Activated CD4-positive, alpha-beta T cell treated with anti-CD3 and anti-CD28 coated beads, Interleukin-2, amount 50 U/mL, for 24 hours (primary cell): ENCODE measurements at places on chromosomes 2 and 18.

DNA sequence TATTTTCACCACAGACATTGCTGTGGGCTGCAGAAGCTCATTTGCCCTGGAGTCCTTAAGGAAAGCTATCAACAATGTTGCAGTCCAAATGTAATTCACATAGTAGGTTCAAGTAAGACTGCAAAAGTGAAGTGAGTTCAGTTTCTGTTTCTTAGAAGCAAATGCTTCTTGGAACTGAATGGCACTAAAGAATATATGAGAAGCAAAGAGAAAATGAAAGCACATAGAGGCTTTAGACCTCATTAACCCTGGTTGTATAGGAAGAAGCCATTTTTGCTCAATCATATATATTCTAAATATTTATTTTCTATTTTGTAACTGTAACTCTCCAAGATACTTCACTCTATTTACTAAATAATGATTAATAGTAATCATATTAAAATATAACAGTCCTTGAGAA lies 292.0 kb downstream of the ZNF804A start:
- DNase-seq = no peak

GRCh38 chr2:157059036-157059435 lies 198.5 kb upstream of the GALNT5 start:
- no peak for DNase-seq

DNA sequence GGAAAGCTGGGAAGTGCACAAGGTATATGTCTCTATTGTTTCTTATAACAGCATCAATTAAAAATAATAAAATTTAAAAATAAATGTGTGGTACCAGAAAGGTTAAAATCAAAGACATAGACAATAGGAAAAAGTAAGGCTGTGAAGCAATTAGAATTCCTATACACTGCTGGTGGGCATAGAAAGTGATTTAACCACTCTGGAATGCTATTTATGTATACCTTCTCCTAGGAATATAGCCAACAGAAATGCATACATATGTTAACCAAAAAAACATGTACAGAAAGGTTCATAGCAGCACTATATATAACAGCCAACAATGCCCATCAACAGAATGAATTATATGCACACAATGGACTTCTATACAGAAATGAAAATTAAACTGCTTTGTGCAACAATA lies 43.0 kb downstream of the WDSUB1 start:
- DNase-seq = no peak

DNA sequence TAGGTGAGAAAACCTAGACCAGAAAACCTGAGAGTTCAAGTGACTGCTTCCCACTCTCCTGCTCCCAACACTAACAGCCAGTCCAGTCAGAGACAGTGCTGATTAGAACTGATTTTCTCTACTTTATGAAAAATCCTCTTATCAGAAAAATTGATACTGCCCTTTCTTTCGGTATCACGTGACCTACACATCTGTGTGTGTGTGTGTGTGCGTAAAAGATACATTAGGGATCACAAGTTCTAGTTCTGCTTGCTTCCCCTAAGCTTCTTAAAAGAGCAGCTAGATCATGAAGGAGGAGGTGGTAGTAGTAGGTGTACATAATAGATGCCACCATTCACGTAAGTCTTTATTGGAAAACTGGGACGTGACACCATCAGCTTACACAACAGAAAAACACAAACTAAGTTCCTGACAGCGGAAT lies 1.5 kb downstream of the ARL5A start:
- no peak for DNase-seq

DNA sequence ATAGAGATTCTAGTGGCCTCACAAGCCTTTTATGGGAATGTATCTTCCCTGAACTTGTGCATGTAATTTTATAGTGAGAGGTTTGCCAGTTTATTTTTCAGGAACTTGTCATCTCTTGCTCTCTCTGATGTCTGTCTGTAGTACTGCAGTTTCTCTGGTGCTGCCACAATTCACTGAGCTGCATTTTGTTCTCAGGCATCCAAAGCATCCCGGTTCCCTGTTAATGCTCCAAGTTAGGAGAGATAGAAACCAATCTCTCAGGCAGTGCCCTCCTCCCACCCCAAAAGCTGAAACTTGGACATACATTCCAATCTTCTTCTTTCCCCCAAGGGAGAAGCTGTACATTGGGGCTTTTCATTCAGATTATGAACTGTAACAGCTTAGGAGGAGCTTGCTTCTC lies 30.1 kb upstream of the GRB14 start:
- DNase-seq = no peak

DNA sequence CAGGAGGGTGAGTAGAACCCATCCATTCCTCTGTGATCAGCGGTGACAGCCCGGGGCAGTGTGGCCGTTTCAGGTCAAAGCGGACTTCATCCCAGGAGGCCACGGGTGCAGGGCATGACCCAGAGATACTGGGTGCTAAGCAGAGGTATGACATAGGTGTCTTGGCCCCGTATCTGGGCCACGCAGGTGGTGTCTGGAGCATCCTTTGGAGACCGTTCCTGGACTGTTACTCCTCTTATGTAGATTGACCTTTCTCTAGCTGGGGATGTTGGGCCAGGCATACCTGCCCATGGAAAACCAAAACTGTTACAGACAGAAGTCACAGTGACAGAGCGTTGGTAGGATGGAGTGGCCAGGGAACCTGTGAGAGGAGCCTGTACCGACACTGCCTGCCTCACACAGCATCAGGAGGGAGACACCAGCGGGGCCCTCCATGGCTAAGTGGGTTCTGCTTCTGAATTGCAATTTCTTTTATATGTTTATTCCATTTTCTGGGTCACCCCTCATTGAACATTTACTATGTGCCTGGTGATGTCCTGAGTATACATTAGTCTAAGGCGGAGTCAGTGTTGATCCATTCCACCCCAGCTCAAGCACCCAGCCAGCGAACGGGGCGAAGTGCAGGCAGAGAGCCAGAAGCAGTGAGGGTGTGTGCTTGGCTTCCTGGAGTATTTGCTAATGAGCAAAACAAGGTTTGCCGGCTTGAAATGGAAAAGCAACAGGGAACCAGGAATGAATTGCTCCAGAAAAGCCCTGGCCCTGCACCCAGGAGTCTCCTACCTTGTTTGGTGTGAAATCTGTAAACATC lies 141.7 kb downstream of the SH3RF3 start:
- DNase-seq = no peak

- DNase-seq = no peak
These were observed 4.7 kb upstream of the COBLL1 start for GRCh38 chr2:164846276-164846675.

GRCh38 chr2:7997279-7997678 lies 684.6 kb upstream of the ID2 start:
- DNase-seq = no peak

DNA sequence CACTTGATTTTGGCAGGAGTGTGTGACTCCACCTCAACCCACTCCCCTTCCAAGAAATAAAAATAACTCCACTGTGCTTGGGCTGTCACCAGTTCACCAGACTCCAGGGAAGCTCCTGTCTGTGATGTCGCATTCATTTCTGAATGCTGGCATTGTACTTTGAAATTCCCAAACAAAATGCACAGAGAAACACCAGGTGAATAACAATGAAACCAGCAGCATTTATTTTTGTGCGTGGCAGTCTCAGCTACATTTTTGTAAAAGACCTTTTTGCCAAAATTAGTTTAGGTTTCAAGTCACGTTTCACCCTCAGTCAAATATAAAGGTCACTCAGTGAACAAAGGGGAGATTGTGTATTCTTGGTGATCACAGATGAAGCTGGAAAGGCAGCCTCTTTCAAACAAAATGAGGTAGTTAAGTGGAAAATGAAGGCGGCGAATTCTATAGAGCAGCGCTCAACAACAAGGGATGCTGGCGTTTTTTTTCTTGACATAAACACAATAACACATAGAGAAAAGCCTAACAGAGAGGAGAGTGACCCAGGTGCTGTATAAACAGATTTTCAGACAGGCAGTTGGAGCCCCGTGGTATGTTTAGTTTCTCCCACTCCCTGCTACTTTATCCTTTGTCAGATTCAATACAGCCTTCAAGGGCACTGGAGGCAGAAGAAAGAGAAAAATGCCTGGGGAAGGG lies 210.3 kb upstream of the GCFC2 start:
- DNase-seq = no peak

DNA sequence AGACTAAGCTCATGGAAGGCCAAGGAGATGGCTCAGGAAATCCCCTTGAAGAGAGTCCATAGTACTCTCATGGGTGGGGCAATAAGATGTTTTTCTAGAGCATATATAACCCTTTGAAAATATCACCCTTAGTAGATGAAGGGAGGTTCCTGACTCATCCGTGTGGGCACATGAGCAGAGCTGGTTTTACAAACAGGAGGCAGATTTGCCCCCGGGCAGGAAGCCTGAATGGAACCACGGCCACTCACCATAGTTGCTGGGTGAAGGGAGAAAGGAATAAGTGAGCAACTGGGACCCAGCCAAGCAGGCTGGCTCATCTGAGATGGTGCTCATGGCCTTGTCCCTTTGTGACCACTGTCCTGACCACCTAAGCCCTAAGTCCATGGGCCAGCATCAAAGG lies 29.0 kb upstream of the MAPRE3 start:
- no peak for DNase-seq

DNA sequence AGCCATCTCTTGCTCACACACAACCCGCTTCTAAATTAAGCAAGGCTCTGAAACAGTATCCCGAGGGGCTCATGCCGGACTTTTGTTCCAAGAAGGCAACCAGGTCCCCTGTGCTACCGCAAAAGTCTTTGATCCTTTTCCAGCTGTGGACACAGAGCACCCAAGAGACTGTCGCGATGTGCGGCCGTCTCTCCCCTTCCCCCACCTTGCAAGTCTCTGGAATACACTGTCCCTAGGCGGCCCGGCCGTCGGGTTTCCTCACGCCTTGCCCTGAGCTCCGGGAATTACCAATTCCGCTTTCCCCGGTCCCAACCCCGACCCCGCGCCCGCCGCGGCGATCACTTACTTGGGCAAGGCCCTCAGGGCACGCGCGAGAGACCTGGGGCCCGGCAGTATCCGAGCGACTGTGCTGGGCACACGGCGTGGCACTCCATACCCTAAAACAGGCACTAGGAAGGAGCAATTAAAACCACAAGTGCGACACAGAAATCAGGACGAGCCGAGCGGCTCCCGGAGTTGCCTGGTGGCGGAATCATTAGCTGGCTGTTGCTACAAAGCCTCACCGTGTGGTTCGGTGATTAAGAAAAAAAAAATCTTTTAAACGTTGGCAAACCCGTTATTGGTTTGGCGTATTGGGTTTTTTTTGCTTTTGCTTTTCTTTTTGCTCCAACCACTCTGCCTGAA lies 2.2 kb upstream of the DLX1 start:
- DNase-seq = no peak

DNA sequence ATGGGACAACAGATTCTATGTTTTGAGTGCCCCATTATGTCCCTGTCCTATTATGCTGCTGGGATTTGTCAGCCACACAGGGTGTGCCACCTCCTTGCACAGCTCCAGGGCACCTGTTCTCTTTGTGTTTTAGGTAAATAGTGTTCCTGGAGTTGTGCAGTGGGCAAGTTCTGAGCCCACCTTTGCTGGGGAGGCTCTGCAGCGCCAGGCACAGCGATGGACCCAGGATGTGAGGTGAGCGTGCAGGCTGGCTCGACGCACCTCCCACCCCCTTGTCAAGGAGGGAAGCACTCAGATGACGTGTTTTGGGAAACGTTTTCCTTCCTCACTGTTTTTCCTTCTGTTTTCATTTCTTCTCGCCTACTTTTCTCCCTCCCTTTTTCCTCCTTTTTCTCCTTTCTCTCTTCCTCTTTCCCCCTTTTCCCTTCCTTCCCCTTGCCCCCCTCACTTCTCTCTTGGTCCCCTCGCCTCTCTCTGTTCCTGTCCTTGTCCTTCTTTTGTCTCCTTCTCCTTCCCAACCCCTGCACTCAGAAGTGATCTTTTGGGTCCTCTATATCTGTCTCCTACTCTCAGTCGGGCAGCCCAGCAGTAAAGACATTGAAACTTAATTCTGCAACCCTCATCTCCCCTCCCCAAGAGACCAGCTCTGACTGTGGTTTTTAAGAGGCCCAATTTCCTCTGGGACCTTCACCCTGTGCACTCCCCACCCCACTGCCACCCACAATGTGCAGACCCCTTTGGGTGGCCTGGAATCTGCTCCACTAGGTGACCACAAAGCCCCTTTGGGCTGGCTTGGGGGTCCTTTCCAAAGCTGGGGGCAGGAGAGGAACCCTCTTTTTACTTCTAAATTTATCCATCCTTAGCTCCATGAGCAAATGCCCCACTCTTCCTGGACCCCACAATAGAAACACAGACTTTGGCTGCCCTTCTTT lies 104.0 kb downstream of the MCFD2 start:
- no peak for DNase-seq

DNA sequence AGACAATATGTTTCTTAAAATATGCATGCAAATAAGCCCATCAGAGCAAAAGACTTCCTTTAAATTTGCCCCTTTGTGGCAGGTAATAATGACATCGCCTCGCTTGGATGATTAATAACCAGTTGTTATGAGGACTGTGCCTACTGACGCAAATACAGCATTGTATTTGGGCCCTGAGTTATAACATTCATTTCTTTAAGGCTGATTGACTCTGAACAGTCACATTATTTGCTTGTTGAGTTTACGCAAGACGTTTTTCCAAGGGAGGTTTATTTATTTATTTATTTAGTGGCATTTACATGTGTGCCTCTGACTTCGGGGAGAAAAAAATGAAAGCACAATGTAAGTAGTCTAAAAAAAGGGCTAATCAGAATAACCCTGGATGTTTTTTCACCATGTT lies 88.3 kb downstream of the SLC8A1 start:
- DNase-seq = no peak

GRCh38 chr2:158217593-158217992 lies 115.9 kb downstream of the UPP2 start:
- no peak for DNase-seq

DNA sequence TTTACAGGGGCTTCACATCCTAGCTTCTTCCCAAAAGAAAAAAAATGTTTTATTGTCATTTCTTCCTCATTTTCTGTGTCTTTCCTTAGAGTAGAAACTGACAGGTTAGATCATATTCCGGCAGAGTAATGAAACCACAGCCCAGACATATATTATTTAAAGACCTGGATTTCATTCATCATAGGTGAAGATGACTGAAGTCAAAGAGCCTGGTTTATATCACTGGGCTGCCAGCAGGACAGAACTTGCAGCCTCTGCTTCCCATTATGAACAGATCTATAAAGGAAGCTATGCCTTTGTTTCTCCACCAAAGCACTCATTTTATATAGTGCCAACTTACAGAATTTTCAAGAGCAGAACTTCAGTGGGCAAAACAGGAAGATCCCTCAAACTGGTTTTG lies 137.9 kb downstream of the METTL4 start:
- no peak for DNase-seq

- no peak for DNase-seq
These were observed 27.2 kb downstream of the ANKRD29 start for GRCh38 chr18:23635283-23636070.

GRCh38 chr18:22817844-22818243 lies 115.3 kb upstream of the RBBP8 start:
- no peak for DNase-seq

DNA sequence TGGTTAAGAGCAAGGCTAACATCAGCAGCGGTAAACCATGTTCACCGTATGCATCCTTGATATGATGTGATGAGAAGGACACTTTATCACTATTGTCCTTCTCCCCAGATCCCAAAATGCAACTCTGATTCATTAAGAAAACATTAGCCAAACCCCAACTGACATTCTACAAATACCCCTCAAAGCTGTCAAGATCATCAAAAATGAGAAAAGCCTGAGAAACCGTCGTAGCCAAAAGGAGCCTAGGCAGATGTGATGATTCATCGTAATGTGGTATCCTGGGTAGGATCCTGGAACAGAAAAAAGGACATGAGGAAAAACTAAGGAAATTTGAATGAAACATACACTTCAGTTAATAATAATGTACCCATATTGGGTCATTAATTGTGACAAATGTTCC lies 67.3 kb upstream of the ST6GAL2 start:
- no peak for DNase-seq
